Activated B cell treated with CpG ODN at 0.5 μM for 24 hours (primary cell): ENCODE measurements at places on chromosomes 7 and 10.
A peak's percentile ranks its signal among the peaks of the same experiment; 100 is the strongest.

- no peak for DNase-seq
Measured at GRCh38 chr10:127067542-127068194, 128.7 kb downstream of the INSYN2A start.

- DNase-seq: peak; percentile 55
Measured at GRCh38 chr10:43137717-43138020, 576 bp upstream of the CSGALNACT2 start.

GRCh38 chr10:59269651-59270050, 92.7 kb downstream of the FAM13C start:
- no peak for DNase-seq

GRCh38 chr7:24582166-24582565, 8.9 kb downstream of the PALS2 start:
- DNase-seq: no peak

GRCh38 chr10:3493621-3494020, 291.4 kb downstream of the KLF6 start:
- DNase-seq: no peak

- DNase-seq: no peak
Measured at GRCh38 chr7:77346441-77346840, 69.7 kb downstream of the GSAP start.

DNA sequence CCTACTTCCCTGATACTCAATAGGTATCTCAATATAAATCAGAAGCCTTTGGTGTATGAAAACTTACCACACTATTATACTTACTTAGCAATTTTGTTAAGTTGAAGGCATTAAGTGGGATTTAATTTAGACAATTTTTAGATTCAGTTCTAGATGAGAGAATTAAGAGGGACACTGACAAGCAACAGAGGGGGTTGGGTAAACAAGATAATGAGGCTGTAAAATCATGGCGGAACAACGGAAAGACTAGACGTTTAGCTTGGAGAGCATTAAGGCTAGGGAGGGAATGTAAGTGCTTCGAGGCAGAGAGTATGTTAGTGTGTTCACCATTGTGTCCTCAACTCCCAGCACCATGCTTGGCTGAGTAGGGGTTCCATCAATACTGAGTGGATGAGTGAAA, 71.3 kb downstream of the DENND11 start:
- DNase-seq: no peak

DNA sequence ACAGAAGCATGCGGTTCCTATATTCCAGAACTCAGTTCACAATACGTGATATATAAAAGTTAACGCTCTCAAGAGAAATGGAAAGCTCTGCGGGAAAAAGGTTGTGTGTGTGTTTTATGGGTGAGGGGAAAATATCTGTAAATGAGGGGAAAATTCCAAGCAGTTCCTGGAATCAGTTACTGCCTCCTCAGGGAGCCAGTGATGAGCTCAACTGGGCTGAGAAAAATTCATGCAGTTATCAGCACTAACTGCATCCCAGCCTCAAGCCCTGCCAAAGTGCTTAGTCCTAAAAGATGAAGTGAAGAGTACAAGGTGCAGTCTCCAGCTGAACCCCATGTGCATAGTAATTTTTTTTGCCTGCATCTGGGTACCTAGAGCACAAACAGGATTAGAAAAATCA, 191.9 kb downstream of the CDK14 start:
- DNase-seq: no peak

GRCh38 chr7:485188-486081, 34.2 kb downstream of the PDGFA start:
- no peak for DNase-seq

DNA sequence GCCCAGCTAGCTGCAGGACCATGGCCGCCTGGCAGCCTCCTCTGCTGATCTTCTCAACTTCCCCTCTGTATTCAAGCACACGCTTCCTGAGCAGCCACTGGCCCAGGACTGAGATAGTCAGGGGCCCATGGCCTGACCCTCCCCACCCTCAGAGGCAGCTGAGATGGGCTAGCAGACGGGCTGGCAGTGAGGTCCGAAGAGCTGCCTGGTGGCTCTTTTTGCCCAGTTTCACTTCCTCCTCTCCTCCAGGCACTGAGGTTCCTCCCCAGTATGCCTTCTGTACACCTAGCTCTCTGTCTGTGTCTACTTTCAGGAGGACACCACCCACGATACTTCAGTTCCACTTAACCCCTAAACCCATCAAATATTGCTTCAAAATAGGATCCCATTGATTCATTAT, 395.6 kb downstream of the TNS3 start:
- no peak for DNase-seq

- DNase-seq: no peak
Measured at GRCh38 chr10:31384589-31384949, 65.6 kb downstream of the ZEB1 start.

- no peak for DNase-seq
Measured at GRCh38 chr10:89062861-89063260, 72.3 kb downstream of the FAS start.

GRCh38 chr7:39042670-39043069, 65.0 kb downstream of the POU6F2 start:
- no peak for DNase-seq

DNA sequence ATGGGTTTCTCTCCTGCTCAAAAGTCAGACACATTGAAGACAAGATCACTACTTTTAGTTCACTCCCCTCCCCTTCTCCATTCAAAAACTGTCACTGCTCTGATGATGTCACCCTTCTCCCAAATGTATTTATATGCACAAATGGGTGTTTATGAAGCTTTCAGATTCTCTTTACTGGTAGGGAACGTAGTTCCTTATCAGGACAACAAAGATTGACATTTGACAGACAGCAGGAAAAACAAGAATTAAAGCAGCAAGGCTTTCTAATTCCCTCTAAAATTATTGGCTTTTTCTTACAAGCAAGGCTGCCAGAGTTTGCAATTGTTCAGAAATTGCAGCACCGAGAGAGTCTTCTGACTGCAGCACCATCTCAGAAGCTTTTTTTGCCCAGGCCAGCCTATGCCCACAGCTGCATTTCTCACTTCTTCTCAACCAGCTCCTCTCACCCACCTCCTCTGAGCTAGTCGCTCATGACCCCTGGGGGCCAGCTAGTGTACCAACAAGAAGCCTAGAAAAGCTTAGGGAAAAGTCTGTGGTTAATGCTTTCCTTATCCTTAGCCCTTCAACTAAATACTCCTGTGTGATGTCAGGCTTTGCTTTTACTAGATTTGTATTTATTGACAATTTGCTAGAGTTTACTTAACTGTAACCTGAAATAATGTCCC, 265.1 kb downstream of the HTR7 start:
- no peak for DNase-seq

GRCh38 chr7:148630078-148630477, 39.5 kb downstream of the C7orf33 start:
- DNase-seq: no peak
